ENCODE measurements at places on chromosomes 12 and 14.

GRCh38 chr12:15446807-15447206 lies 124.5 kb downstream of the PTPRO start:
- no peak for DNase-seq

GRCh38 chr14:74840603-74841030 lies 35.3 kb downstream of the PROX2 start:
- DNase-seq, result no peak

DNA sequence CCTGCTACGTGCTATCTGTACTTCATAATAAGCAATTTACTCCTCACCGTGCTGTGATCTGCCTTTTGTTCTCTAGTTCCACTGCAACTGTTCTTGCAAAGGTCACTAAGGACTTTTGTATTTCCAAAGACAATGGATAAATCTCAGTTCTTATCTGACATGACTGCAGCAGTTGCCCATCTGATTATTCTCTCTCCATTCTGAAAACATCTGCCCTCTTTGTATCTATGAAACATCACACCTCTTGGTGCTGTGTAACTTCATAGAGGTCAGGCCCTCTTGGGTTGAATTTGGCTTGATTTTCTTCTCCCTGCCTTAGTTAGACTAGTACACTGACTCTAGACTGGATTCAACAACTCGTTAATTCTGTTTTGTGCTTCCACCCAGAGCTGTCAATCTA lies 319.6 kb downstream of the BTG1 start:
- no peak for DNase-seq

DNA sequence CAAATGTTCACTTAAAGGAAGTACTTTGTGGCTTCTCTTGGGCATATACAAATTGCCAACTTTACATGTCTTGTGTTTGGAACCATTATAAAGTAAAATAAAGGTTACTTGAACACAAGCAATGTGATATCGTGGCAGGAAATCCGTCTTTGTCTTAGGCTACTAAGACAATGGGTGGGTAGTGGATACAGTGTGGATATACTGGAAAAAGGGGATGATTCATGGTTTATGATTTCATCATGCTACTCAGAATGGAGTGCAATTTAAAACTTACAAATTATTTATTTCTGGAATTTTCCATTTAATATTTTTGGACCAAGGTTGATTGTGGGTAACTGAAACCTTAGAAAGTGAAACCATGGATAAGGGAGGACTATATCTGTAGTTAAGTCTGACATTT lies 48.4 kb downstream of the MYRFL start:
- no peak for DNase-seq

GRCh38 chr14:100709289-100710284 lies 17.1 kb upstream of the DLK1 start:
- DNase-seq, result no peak

GRCh38 chr12:64323476-64324225 lies 66.9 kb downstream of the C12orf56 start:
- no peak for DNase-seq

Data from stimulated activated CD4-positive, alpha-beta T cell treated with anti-CD3 and anti-CD28 coated beads, Interleukin-1b, Interleukin-23, amount 100 ng/mL, for 4 hours (primary cell).